ENCODE measurements at places on chromosomes 7 and 10. TPM values are rescaled to one million over a fixed set of nuclear protein-coding genes. Genes with fewer than 3 reads are reported as not detected.

CELF2 gene
- 79.6 TPM for polyA plus RNA-seq

GRCh38 chr10:110409926-110410325 is 87.8 kb upstream of the DUSP5 start:
- no peak for DNase-seq

DNA sequence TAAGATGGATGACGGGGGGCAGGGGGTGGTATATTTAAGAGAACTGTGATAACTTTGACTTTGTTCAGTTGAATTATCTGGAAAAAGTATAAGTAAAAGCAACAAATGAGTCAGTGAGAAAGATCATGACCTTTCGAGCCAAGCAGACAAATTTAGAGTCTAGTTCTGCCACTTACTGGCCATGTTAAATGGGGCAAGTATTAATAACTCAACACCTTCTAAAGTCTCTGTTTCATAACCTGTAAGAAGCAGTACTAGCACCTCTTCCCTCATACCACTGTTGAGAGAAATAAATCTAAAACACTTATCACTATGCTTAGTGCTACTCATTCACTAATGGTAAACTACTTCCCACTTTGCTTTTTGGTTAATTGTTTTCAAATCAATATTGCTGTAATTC is 604.4 kb upstream of the LRRN3 start:
- no peak for DNase-seq

DNA sequence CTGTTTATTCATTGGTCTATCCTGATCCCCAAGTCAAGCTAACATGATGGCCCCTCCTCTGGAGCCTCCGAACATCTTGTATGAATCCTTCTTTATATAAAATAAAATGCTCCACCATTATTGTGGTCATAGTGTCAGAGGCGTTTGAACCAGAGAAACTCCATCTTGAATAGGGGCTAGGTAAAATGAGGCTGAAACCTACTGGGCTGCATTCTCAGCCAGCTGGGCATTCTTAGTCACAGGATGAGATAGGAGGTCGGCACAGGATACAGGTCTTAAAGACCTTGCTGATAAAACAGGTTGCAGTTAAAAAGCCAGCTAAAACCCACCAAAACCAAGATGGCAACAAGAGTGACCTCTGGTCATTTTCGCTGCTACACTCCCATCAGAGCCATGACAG is 905.8 kb upstream of the AUTS2 start:
- DNase-seq, result no peak

GRCh38 chr7:24608504-24608903 is 35.3 kb downstream of the PALS2 start:
- no peak for DNase-seq

GRCh38 chr10:13346283-13347042 is 1.6 kb downstream of the SEPHS1 start:
- peak; percentile 82 for DNase-seq
